ENCODE measurements at places on chromosomes 5 and 9. TPM values are rescaled to one million over a fixed set of nuclear protein-coding genes. Genes with fewer than 3 reads are reported as not detected.

SH3PXD2B gene
- polyA plus RNA-seq: 48.0 TPM

DNA sequence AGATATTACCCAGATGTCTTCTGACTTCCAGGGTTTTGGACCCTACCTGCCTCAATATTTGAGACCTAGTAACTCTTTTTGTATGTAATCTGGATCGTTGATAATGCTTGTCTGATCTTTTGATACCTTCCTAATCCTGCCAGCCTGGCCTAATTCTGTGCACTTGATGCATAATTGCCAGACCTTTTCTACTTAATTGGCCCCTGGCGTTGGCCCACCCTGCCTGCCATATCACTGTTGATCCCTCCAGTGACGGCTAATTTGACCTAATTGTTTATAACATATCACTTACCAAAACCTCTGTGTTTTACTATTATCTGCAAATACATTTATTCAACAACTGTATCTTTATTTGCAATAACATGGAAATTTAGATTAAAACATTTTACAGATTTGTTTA, 49.0 kb downstream of the SLC44A1 start:
- no peaks in the 10 kb centered on the region for H3K27me3 ChIP-seq
- H3K36me3 ChIP-seq: no peaks in the 10 kb centered on the region
- no peak overlapping the region for H3K27ac ChIP-seq
- DNase-seq: no peak
- no peak overlapping the region for H3K4me3 ChIP-seq

DNA sequence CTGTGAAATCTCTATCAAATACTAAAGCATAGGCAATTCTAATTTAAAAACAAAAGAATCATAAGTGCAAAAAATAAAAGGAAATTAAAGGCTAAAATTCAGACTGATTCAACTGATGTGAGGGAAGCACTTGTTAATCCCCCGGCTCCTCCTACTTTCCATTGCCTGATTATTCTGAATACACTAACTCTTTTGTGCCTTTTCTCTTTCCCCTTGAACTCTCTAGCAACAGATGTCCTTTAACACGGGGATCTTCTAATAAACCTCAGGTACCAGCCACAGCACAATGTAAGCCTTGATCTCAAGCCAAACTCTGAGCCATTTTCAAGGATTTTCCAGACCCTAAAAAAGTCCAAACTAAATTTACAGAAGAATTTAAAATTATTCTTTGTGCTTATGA, 61.5 kb downstream of the KCNV2 start:
- DNase-seq: no peak
- no peak overlapping the region for H3K27ac ChIP-seq

DNA sequence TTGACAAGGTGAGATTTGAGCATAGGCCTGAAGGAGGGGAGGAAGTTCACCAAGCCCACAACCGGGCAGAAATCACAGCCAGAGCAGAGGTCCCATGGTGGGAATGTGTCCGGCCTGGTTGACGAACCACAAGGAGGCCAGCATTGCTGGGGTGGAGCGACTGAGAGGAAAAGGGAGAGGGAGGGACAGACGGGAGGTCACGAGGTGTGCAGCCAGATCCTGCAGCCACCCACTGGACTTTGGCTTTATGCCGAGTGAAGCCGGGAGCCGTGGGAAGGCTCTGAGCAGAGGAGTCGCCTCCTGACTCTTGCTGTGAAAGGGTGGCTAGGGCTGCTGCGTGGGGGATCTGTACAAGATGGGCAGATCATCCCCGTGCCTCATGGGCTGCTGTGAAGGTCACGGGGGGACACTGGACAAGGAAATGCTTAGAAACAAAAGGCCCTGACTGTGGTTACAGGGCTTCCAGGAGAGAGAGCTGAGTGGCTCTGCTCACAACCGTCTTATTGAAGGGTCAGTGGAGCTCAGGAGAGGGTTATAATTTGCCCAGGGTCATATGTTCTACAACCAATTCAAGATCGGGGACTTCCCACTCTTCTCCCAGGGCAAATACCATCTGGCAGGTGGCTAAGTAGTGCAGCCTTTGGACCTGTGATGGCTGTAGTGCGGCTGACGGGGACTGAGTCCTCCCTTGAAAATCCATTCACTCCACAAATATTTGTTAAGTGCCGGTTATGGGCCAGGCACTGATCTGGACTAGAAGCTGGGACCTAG, 15.6 kb upstream of the CD74 start:
- H3K36me3 ChIP-seq: no peaks in the 10 kb centered on the region
- no peaks in the 10 kb centered on the region for H3K4me1 ChIP-seq
- H3K27me3 ChIP-seq: no peaks in the 10 kb centered on the region
- H3K4me3 ChIP-seq: no peak overlapping the region
- no peak overlapping the region for H3K27ac ChIP-seq

- H3K4me1 ChIP-seq: 0 out of 2 replicates have a peak, but pooled peaks cover 3% of the 10 kb centered on the region
- no peaks in the 10 kb centered on the region for H3K36me3 ChIP-seq
- H3K27ac ChIP-seq: no peak overlapping the region
- no peak overlapping the region for H3K4me3 ChIP-seq
Observed at GRCh38 chr5:66882606-66883227, 286.5 kb downstream of the MAST4 start.

DNA sequence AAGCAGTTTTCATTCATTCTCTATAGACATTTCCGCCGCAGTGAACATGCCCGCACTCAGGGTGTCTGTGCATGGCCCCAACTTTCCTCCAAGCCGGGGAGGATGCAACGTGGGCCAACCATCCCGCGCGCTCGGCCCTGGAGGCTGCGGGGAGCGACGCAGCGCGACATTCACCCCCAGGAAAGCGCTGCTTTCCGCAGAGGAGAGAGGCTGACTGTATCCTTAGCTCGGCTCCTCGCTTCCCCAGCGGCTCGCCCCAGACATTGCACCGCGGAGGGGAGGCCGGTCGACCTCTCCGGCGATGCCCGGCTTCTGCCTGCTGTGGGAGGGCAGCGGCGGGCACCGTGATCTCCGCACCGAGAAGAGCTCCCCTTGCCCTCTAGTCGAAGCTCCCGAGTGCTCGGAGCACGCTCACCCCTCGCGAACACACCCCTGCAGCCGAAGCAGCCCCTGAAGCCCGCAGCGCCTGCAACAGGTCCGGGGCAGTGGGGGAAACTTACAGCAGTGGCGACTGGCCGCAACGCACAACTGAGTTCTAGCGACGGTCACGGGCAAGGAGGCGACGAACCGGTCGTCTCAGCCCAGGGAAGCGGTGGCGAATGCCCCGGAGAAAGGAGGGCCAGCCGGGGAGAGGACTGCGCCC, 600 bp downstream of the ENC1 start:
- peaks cover 4% of the 10 kb centered on the region for H3K36me3 ChIP-seq
- H3K27me3 ChIP-seq: peaks cover 43% of the 10 kb centered on the region
- peaks cover 28% of the 10 kb centered on the region for H3K4me1 ChIP-seq
- H3K4me3 ChIP-seq: peak overlapping the region; percentile 99
- H3K27ac ChIP-seq: no peak overlapping the region

- H3K36me3 ChIP-seq: no peaks in the 10 kb centered on the region
- no peaks in the 10 kb centered on the region for H3K4me1 ChIP-seq
- DNase-seq: no peak
- no peak overlapping the region for H3K4me3 ChIP-seq
Observed at GRCh38 chr5:68947986-68948385, 145.8 kb upstream of the SLC30A5 start.

DNA sequence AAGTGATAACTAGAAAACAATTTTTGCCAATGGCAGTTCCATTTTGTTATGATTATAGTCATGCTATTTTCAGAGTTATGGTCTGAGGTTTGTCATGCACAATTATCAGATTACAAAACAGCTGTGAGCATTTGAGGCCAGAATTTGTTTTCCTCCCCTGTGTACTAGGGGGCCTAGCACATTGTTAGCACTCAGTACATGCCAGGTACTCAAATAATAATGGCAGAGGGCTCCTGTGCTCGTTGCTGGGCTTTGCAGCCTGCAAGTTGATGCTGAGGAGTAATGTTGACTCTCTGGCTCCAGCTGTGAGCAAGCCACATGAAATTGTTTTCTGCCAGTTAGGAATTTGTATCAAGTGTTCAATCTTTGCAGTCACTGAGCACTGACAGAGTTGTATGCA, 6.9 kb downstream of the DNAI1 start:
- H3K4me3 ChIP-seq: no peak overlapping the region
- no peak overlapping the region for H3K27ac ChIP-seq
- no peaks in the 10 kb centered on the region for H3K4me1 ChIP-seq
- no peaks in the 10 kb centered on the region for H3K27me3 ChIP-seq
- DNase-seq: no peak

Data from GM23338 (cell line).